ENCODE measurements at places on chromosomes 7 and 10.

DNA sequence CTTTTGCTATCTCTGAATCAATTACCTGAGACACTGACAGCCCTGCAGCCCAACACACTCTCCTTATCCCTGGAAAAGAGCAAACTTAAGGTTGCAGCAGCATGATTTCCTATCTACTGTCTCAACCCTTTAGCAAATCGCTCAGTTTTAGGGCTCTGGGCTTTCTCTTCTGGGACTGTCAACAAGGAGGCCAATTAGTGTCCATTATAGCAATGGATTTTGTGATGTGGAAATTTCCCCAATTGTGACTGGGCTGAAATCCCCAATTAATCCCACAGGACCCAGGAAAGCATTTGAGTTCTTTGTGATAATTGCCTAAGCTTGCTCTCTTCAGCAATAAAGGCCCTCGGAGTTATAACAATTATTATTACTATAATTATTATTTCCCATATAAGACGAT, 197.0 kb downstream of the ZNF438 start:
- no peak for DNase-seq

DNA sequence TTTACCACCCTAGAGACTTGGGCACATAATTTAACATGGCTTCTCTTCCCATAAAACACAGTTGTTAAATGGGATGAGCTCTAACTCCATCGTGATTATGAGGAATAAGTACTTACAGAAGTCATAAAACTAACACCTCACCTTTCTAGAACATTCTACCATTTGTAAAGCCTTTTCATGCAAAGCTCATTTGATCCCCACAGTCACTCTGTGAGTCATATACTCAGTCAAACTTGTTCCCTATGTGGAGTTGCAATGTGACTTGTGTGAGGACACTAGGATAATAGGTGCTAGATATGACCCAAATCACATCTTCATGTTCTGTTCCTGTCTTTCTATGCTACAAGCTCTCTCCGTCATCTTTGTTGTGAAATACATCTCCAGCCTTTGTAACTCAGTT, 371.7 kb downstream of the WDR11 start:
- no peak for DNase-seq

GRCh38 chr10:525565-526315, 163.7 kb downstream of the DIP2C start:
- DNase-seq, result no peak

GRCh38 chr10:13399236-13399635, 51.1 kb upstream of the SEPHS1 start:
- DNase-seq, result no peak

- no peak for DNase-seq
Measured at GRCh38 chr10:42930516-42931192, 146.2 kb upstream of the RET start.

- DNase-seq, result no peak
Measured at GRCh38 chr10:13792006-13792405, 205.2 kb downstream of the PRPF18 start.

DNA sequence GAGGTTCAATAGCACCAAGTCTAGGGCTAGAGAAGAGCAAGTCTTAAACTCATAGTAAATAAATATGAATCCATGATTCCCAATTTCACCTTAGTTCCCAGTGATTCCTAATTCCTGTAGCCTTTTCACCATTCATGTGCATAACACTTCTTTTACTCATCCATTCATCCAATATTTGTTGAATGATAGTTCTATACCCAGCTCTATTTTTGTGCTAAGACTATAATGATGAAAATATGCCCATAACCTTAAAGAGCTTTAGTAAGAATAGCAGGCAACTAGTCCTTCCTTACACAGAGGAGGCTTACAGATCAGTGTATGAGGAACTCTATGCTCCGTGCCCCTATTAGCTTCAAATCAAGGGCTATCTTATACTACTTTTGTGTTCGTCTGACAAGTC, 280.2 kb upstream of the CHRM2 start:
- DNase-seq, result no peak

DNA sequence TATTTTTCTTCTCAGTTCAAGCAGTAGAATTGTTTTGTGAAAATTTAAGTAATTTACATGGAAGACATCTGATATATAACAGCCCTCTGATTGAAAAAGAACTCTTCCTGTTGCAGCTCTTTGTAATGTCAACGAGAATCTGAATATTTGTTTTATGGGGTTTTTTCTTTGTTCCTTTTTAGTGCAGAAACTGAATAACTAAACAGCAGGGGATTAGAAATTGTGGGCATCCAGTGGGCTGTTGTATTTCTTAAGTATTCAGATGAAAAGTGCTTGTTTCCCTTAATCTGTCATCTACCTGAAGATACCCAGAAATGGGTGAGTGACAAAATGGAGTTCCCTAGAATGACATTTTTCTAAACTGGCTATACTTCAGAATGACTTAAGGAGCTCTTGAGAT, 7.4 kb downstream of the ARL4A start:
- DNase-seq, result no peak

DNA sequence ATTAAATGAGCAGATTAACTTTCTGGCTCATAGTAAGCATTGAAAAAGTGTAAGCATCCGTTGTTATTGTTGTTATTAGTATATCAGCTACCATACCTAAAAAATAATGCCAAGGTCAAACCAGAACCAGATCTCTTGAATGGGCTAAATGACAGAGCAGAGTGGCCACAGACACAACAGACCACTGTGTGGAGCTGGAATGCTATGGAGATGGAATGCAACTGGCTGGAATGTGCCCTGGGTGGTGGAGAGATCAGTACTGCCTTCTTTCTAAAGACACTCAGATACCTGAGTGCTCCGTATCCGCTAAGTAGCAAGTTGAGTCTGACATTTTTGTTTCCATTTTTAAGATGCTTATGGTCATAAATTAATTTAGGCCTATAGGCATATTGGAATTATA, 20.5 kb upstream of the DNAJB12 start:
- DNase-seq, result no peak

GRCh38 chr7:92413550-92413949, 33.7 kb upstream of the GATAD1 start:
- no peak for DNase-seq

DNA sequence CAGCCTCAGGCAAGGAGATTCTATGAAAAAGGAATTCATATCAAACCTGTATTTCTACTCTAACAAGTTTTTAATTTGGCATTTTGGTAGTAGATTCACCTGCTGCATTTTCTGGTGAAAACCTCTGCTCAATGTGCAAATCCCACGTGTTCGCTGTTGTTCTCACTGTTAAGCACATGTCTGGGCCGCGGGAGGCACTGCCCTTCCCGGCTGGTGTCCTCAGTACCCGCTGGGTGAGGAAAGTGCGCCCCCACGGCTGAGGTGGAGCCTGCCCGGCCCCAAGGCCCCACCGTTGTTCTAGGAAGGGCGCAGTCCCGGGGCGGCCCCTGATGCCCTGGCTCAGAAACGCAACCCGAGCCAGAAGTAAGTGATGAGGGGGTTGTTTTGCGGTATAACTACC, 193.4 kb upstream of the VWC2 start:
- no peak for DNase-seq

DNA sequence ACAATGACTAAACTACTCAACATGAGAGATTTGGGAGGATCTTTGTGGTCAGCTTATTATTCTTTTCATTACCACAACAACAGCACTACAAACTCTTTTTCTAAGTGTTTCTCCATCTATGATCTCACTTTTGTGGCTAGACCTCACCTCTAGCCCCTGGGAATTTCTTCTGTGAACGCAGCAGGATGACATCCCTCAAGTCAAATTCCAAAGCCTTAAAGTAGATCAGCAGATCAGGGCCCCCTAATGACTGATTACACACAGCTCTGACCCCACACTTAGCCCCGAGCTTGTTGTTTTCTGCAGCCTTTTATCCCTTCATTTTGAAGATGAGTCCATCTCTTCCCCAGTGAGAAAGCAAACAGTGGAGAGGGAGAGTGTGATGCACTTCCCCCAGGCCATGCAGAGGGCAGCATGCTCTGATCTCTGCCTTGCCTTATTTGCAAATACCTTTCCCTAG, 27.3 kb downstream of the TFAM start:
- no peak for DNase-seq

- no peak for DNase-seq
Measured at GRCh38 chr10:86411281-86411841, 44.8 kb upstream of the GRID1 start.

GRCh38 chr7:93835702-93836101, 54.9 kb downstream of the TFPI2 start:
- no peak for DNase-seq

- DNase-seq, result peak; percentile 26
Measured at GRCh38 chr10:70493660-70494234, 15.2 kb downstream of the PALD1 start.

- DNase-seq, result no peak
Measured at GRCh38 chr10:63008491-63008890, 124.6 kb upstream of the NRBF2 start.

DNA sequence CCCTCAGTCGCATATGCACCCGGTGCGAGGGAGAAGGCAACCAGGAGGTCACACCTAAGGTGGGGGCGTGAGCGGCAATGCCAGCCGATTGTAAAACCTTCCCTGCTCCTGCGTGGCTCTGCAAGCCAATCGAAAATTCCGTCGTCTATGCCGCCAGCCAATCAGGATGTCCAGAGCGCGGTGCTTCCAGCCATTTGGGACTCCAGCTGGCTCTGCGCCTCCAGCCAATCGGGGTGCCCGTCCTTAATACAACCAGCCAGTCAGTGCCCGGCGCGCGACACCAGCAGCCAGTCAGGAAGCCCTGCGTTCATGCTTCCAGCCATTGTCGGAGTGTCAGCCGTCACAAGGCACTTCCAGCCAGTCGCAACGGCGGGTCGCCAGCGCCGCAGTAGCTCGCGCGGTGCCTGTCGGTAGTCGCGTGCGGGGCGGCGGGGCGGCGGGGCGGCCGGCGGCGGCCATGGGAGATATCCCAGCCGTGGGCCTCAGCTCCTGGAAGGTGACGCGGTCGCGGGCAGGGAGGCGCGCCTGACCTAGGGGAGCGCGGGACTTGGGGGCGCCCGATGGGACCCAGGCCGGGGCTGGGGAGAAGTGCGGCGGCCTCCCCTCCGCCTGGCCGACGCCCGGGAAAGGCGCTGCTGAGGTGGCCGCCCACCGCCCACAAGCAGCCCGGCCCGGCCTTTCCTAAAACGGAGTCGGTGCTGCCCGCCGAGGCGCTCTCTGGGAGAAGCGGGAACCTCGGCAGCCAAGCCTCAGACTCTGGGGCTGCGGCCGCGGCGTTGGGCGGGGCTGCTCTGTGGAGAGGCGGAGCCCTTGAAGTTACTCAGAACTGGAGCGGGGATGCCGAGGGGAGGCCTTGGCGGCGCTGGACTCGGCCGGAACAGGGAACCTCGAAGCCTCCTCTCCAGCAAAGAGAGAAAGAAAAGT, at the start of gene AKR1E2:
Gene AKR1E2 (plus strand): TSS at position 340 of the 924 bp plus-strand sequence. CDS start 118 bp downstream, at position 458.
- DNase-seq, result peak; percentile 60

GRCh38 chr10:21020545-21020944, 123.4 kb upstream of the NEBL start:
- DNase-seq, result no peak

DNA sequence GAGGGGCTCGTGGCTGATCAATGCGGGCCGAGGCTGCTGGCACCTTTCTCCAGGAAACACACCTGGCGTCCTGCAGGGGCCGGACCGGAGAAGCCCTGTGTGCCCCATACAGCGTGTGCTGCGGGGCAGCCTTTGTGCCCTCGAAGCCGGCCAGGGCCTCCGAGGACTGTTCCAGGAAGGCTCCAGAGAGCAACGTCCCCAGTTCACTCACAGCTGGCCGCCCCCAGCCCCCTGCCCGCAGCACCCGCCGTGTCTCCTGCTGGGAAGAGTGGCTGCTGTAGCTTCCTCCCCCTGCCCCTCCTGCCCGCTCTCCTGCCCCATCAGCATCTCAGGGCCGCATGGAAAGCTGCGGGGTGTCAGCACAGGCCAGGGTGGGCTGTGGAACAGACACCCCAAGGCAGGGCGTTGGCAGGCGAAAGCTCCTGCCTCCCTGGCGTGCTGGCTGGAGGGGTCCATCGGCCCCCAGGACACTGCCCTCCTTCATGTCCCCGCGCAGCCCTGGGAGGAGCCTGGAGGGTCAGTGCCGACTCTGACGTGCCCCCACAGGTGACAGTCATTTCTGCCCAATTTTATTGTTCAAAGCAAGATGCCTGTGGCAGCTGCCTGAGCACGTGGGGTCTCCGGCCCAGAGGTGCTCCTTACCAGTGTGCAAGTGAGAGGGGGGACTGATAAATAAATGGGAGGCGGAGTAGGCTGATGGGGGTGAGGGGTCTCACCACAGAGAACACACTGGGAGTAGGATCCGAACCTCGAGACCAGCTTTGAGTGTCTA, 95.8 kb upstream of the DIP2C start:
- DNase-seq, result no peak

DNA sequence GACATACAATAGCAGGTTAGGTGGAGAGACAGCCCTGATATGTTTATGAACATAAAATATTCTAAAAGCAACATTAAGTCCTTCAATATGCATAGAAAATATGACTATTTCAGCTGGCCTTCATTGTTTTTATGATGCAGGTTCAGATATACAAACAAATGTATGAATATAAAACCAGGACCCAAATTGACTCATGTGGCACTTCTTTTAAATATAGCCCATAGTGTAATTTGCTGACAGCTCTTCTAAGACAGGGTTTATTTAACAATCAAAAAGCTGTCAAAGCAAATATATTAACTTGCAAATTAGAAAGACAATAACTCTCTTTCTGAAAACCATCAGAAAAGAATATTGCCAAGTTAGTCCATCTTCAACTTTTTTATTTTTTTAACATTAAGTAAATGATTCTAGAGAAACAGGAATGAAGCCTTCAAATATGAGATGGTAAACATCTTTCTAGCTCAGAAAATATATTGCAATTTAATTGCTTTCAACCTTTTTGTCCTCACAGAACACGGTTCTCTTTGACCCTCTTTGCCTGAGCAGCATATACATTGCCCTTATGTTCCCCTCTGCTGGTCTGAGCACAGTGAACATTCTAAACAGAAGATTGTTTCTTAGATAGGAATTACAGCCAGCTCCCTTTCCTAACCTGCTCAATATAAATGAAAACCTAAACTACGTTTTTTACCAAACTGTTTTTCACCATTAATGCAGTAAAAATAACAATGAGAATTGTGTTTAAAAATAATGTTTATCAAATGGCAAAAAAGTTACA, 82.8 kb downstream of the CACNA2D1 start:
- DNase-seq, result no peak

GRCh38 chr7:70032649-70033048, 434.4 kb downstream of the AUTS2 start:
- no peak for DNase-seq

DNA sequence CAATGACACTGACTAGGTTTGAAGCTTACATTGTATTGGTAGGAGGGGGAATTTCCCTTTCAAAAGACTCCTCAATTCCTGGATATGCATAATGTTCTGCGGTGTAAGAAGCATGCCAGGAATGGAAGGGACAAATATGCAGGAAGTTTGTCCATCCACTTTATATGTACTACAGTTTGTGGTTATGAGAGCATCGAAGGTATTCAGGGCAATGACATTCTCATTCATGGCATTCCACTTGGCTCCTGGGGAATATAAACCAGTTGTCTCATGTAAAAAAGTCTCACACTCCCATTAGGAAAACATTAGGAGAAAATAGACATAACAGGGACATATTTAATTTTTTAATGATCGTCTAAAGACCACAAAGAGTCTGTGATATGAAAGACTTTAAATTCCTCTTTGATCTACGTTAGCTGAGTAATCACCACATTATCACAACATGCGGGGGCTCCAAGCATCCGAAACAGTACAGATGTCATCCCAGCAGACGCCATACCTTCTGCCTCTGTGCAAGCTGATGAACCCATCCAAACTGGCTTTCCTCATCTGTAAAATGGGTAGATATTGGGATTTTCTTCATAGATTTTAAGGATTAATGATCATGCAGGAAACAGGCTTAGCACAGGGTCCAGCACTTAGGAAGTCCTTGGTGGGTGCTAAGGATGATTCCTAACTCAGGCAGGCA, 675.3 kb downstream of the INHBA start:
- DNase-seq, result no peak

GRCh38 chr7:17298840-17299482, 509 bp downstream of the AHR start:
- peak; percentile 55 for DNase-seq
